Stimulated activated CD4-positive, alpha-beta T cell treated with anti-CD3 and anti-CD28 coated beads, TNF-alpha, amount 100 ng/mL, for 24 hours (primary cell): ENCODE measurements at places on chromosomes 2 and 18.

DNA sequence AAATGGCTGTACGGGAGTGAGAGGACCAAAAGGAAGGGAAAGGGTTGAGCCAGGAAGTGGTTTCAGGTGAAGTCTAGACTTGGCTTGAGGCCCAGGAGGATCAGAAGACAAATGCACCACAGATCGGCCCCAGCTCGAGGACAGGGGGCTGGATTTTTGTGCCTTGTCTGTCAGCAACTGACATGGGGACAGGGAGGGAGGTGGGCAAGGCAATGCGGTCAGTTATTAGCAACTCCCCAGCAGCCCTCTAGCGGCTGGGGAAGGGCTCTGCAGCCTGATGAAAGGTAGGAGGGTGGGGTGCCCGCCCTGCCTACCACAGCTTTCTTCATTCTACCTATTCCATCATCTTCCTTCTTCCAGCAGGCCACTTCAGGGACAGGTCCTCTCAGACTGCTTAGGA is 50.0 kb downstream of the CPO start:
- peak; percentile 7 for DNase-seq

GRCh38 chr2:159153463-159153862 is 133.0 kb downstream of the WDSUB1 start:
- no peak for DNase-seq

- no peak for DNase-seq
Observed at GRCh38 chr2:71938659-71939587, 208.7 kb downstream of the CYP26B1 start.

DNA sequence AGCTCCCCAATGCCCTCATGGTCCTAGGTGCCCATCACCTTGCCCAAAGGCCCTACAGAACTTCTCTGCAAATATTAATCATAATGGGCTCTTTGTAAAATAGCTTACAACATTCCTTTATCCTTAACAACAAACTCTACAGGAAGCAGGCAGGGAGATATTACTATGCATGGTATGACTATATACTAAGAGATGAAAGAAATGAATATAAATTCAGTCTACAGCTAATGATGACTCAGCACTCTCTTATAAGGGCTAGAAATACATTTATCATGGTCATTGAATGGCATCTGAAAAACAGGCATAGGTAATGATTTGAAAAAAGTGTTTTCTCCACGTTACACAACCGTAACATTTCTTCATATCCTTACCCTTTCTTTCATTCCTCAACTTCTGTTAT is 254.8 kb upstream of the DSEL start:
- DNase-seq: no peak

DNA sequence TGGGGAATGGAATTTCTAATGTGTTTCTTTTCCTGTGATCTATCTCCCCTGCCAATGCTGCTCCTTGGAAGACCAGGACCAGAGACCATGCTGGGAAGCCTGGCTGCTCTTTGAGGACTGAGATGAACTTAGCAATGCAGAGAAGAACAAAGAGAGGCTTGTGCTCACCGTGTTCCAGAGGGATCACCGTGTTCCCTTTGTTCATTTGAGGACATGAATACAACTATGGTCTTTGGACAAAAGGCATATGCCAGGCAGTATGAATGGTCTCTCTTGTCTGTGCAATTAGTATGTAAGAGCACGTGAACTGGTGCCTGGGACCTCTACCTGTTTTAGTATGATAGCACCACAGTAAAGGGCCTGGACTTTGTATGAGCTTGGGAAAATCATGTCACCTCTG is 139.9 kb downstream of the TDRD15 start:
- no peak for DNase-seq

DNA sequence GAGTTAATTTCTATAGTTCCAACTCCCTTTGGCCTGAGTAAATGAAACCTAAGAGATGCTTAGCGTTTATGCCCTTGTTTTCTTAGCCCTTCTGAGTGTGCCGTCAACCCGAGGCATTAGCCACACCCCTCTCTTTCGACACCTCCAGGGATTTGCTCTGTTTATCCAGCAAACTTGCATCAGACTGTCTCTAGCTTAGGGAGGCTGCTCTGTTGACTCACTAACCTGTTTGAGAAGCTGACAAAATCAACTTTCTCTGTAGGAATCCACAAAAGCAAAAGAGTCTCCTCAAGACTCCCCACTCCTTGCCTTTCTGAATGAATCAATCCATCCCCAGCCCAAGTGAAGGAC is 317.6 kb downstream of the TNS1 start:
- DNase-seq: no peak

GRCh38 chr2:142872882-142873724 is 4.4 kb upstream of the KYNU start:
- no peak for DNase-seq

GRCh38 chr18:5464251-5464650 is 79.5 kb downstream of the EPB41L3 start:
- no peak for DNase-seq

- DNase-seq: peak; percentile 25
Observed at GRCh38 chr2:25558262-25558661, 115.1 kb downstream of the DTNB start.

GRCh38 chr2:27074738-27075565 is 3.5 kb upstream of the EMILIN1 start:
- DNase-seq: no peak

DNA sequence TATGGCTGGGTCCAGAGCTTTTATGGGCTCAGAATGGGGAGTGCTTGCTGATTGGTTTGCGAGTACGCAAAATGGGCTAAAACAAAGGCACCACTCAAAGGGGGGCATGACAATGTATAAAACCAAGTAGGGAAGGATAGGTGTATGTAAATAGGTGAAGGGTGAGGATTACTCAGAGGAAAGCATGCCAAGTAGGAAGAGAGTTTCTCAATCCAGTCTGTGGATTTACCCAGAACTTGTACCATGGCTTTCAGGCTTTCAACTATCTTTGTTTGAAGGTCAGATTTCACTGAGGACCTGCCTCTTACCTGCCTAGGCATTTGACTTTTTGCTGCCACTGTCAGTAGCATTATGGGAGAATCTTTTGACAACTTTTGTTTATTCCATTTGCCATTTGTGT is 92.3 kb downstream of the RAB3GAP1 start:
- DNase-seq: no peak

DNA sequence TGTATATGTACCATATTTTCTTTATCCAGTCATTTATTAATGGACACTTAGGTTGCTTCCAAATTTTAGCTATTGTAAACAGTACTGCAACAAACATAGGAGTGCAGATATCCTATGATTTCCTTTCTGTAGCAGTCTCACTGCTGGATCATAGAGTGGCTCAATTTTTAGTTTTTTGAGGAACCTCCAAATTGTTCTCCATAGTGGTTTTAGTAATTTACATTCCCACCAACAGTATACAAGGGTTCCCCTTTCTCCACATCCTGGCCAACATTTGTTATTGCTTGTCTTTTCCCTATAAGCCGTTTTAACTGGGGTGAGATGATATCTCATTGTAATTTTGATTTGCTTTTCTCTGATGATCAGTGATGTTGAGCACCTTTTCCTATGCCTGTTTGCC is 114.3 kb downstream of the TMEM17 start:
- no peak for DNase-seq

- DNase-seq: no peak
Observed at GRCh38 chr2:193199322-193199721, 1004.6 kb upstream of the TMEFF2 start.

DNA sequence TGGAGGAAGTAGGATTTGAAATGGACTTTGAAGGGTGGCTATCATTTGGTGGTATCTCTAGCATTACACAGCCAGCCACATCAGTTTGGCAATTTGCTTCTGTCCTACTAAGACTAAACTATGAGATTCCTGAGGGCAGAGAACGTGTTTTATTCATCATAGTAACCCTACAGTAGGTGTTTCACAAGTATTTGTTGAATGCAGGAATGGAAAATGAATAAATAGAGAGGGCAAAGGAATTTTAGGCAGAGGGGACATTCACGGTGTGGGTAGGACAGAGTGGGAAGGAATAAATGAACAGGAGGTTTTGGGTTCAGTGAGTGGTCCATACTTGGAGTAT is 15.7 kb upstream of the GPR39 start:
- no peak for DNase-seq

DNA sequence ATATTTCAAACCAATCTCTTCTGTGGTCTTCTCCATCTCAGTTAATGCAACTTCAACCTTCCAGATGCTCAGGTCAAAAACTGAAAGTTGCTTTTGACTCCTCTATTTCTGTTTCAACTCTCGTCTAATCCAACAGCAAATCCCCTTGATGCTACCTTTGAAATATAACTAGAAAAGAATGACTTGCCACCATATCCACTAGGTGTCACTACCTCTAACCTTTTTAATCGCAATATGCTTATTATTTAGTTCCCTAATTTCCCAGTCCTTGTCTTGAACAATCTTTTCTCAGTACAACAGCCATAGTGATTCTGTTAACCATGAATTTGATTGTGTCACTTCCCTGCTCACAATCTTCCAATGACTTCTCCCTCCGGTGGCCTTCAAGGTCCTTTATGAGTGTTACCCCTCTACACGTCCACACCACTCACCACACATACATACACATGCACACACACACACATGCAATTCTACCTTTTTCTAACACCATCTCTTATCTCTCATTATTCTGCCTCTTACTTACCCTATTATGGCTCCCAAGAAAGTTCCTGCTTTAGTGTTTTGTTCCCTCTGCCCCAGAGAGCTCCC is 245.5 kb upstream of the KCNJ3 start:
- DNase-seq: no peak

GRCh38 chr2:192775459-192776262 is 580.9 kb upstream of the TMEFF2 start:
- no peak for DNase-seq

DNA sequence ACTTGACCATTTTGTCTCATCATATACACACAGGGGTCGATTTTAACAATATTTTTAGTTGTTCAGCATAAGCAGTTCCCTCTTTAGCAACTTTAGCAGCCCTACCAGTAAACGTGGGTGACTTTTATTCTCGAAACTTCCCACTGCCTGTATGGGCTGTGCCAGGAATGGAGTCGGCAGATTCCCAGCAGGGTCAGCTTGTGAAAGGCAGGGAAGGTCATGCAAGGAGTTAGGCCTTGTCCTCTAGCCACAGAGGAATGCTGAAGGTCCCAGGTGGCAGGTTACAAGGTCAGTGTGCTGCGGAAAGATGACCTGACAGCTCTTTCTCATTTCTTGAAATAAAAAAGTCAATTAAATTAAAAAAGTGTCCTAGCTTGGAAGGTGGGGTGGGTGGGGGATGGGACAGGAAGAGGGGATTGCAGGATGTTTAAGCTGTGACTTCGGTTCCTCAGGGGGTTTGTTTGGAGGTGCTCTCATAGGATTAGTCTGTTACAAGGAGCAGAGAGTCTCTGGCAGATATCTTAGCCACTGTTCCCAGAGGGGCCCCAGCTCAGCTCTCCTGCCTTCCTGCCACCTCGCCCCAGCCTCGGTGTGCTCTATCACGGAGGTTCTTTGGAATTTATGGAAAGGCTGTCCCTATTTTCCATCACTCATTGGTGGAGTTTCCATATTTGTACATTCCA is 21.4 kb downstream of the DRC1 start:
- no peak for DNase-seq

- no peak for DNase-seq
Observed at GRCh38 chr2:9912468-9912867, 39.0 kb upstream of the GRHL1 start.

DNA sequence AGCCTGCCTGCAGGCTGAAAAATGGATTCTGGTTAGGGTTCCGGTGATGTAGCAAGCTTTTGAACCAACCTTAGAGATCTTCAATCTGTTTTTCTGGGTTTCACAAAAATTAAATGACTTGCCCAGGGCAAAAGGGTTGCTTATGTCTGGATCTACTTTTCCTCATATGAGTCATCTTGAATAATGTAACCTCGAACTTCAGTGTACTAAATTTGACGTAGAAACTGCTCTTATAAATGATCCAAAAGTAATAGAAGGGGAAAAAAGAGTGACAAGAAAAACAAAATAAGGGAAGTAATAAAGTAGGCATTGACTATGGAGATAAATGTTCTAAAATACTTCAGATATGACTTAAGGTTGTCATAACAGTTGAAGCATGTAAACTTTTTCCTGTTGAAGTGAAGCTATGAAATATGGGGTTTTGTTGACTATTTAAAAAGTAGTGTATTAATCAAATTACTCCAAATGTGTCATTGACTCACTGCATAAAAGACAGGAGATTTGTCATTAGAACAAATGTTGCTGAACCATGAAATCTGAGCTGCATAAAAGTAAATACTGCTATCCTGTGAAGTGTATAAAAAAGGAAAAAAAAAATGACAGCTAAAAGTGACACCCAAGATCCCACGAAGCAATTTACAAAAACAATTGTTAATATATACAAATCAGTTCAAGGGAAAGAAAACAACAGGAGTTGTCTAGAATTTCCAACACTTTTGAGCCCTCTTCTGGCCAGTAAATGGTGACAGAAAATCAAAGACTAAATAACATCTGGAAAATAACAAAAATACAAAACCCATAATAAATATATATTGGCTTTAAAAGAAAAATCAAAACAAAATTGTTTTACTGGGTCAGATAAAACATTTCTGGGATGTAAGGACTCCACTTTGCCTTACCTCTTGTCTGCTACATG is 103.6 kb upstream of the SERPINE2 start:
- DNase-seq: no peak

DNA sequence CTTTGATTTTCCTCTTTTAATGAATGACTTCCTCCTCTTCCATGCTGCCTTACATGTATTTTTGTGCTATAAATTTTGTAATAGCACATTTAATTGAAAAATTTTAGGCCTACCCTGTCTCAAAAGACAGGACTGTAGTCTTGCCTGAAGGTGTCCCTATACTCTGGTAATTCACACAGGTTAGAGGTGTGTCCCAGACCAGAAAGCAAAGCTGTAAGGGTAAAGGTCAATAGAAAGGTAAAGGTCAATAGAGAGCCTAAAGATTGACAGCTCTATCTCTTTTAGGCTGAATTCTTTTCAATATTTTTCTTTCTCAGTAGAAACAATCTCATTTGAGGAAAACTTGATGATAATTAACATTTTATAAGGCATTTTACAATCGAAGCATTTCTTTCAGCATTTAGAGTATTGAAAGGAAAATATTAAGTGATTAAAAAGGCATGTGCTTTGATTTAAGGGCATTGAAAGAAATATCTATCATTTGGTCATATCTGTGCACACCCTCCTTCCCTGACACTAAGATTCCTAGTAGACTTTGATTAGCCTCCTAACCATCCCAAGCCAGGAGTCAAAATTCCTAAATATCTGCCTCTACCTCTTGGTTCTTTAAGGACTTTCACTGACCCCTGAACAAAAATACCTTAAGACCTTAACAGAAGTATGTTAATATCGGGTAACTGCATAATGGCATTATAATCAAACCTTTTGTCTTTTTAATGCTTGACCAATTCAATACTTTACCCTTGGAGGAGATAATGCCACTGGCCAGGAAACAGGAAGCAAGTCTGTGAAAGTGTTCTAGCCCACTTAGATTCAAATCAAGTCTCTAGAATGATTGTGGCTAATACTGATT is 161.8 kb upstream of the DTNA start:
- DNase-seq: no peak

DNA sequence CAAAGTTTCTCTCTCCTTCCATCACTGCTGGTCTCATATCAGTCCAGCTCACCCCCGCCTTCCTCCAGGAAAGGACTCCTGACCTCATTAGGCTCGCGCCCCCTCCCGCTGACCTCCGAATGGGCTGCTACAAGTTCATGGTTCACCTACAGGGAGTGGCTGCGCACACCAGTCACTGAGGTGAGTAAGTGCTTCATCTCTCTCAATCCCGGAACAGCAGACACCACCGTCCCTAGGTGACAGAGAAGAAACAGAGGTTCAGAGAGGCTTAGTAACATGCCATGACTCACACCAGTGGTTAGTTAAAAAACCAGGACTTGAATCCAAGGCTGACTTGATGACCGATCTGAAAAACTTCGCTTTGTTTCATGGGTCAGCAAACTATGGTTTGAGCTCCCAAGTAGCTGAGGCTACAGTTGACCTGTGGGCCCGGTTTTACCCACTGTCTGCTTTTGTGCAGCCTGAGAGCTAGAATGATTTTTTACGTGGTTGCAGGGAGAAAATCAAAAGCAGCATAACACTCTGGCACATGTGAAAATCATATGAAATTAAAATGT is 42.0 kb downstream of the ZFP36L2 start:
- DNase-seq: no peak
